Activated CD8-positive, alpha-beta memory T cell treated with anti-CD3 and anti-CD28 coated beads, Interleukin-2, amount 10 ng/mL, durations not matched to agents 7 days and 5 days (primary cell): ENCODE measurements at places on chromosomes 16 and 17. TPM values are rescaled to one million over a fixed set of nuclear protein-coding genes. Genes with fewer than 3 reads are reported as not detected.

GRCh38 chr16:84823484-84823883 is 3.7 kb downstream of the CRISPLD2 start:
- H3K27me3 ChIP-seq, result peaks cover 48% of the 10 kb centered on the region
- no peak overlapping the region for H3K27ac ChIP-seq
- no peak for DNase-seq
- H3K4me3 ChIP-seq, result no peak overlapping the region

DNA sequence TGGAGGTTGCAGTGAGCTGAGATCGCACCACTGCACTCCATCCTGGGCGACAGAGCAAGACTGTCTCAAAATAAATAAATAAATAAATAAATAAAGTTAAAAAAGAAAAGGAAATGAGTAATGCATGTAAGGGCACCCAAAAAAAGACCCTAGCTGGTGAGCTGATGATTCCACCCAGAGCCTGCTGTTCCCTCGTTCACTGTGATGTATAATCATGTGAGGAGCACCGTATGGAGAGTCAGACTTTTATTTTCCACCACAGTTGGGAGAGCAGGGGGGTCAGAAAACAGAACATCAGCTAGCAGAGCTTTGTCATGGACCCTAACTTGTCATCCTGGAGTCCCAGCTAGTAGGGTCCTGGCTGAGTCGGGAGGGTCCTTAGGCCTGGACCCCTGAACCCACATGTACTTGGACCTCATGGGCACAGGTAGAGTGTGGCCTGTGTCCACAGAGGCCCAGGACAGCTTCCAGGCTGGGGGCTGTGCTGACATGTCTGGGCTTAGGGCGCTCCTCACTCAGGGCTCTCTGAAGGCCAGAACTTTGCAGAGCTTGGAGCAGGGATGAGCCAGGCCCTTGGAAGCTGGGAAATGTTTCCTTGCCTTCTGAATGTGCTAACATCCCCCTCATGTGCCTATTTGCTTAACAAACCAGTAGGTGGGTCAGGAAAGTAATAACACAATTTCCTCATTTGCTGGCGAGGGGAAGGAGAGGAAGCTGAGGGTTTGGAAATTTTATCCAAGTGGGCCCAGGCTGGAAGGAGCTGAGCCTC is 18.8 kb upstream of the LASP1NB start:
- H3K4me1 ChIP-seq, result peaks cover 25% of the 10 kb centered on the region
- H3K27me3 ChIP-seq, result no peaks in the 10 kb centered on the region
- H3K27ac ChIP-seq, result peak overlapping the region; percentile 19
- no peak overlapping the region for H3K4me3 ChIP-seq

GRCh38 chr16:24482681-24483202 is 56.6 kb upstream of the RBBP6 start:
- H3K27ac ChIP-seq, result no peak overlapping the region
- no peak for DNase-seq
- H3K27me3 ChIP-seq, result peaks cover 9% of the 10 kb centered on the region
- H3K4me3 ChIP-seq, result no peak overlapping the region

KRTAP3-1 gene
- not detected for total RNA-seq

DNA sequence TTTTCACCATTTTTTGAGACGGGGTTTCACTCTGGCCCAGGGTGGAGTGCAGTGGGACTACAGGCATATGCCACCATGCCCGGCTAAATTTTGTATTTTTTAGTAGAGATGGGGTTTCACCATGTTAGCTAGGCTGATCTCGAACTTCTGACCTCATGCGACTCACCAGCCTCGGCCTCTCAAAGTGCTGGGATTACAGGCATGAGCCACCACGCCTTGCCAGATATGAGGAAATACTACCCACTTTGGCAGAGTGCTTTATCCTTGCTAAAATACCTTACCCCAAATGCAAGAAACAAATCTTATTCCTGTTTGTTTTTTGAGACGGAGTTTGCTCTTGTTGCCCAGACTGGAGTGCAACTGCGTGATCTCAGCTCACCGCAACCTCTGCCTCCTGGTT is 62.9 kb upstream of the MGAT5B start:
- DNase-seq, result no peak
- no peaks in the 10 kb centered on the region for H3K36me3 ChIP-seq
- H3K27ac ChIP-seq, result no peak overlapping the region
- no peaks in the 10 kb centered on the region for H3K4me1 ChIP-seq

- H3K36me3 ChIP-seq, result no peaks in the 10 kb centered on the region
- H3K27me3 ChIP-seq, result peaks cover 62% of the 10 kb centered on the region
- H3K4me3 ChIP-seq, result no peak overlapping the region
- no peak for DNase-seq
These were observed 16.6 kb upstream of the CBX8 start for GRCh38 chr17:79813297-79814126.

EVI2A gene
- 45.9 TPM for total RNA-seq

DNA sequence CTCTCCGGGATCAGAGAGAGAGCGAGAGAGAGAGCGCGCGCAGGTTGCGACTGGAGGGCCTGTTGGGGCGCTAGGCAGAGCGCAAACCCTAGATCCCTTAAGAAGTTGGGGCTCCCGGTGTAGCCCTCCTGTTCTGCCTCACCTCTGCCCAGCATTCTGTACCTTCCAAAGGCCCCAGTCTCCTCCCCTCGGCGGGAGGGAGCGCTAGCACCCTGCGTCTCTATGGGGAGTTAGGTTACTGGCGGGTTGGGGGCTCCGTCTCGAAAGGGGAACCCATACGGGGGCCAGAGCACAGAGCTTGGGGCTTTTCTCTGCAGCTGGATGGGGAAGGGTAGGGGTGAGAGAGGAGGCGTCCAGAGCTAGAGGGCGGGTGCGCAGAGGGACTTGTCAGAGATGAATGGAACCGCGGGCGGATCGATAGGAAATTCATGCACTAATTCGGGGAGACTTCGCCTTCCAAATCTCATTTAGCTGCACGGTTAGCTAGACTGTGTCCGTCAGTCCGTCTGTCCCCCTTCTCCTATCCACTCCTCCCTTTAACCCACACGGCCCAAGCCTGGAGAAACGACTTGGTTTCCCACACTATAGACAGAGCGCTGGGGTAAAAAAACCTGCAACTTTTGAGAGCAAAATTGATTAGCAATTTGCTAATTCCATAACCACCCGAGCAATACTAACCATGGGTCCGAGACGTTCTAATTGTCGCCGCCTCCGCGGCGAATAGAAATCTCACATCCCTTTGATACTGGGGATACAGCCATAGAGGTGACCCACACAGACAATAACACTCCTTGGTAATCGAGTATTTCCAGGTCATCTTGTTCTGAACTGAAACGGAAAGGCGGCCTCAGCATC is 693 bp upstream of the HOXB4 start:
- peaks cover 43% of the 10 kb centered on the region for H3K27me3 ChIP-seq
- H3K4me1 ChIP-seq, result peaks cover 51% of the 10 kb centered on the region
- DNase-seq, result peak; percentile 49
- H3K27ac ChIP-seq, result peak overlapping the region; percentile 81

DNA sequence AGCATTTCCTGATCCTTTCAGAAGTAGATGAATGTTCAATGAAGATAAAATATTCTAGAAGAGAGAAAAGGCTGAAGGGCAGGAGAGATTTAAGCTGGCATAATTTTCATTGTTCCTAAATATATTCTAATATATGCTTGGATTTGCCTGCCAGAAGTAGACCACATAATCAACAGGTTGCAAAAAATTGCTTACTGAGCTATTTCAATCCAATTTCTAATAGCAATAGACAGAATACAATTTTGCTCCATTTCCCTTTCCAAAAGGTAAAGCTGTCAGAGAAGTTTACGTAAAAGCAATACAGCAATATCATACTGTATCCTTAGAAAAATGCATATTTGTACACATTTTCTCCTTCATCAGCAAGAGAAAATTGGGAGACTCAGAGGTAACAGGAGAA is 237.3 kb downstream of the PMP22 start:
- H3K27me3 ChIP-seq, result no peaks in the 10 kb centered on the region
- no peak for DNase-seq
- H3K36me3 ChIP-seq, result no peaks in the 10 kb centered on the region
- H3K27ac ChIP-seq, result no peak overlapping the region
- no peaks in the 10 kb centered on the region for H3K4me1 ChIP-seq

- H3K36me3 ChIP-seq, result no peaks in the 10 kb centered on the region
- H3K4me3 ChIP-seq, result no peak overlapping the region
- H3K27me3 ChIP-seq, result peaks cover 20% of the 10 kb centered on the region
- no peak overlapping the region for H3K27ac ChIP-seq
- no peak for DNase-seq
These were observed 68.4 kb downstream of the CMC2 start for GRCh38 chr16:80938004-80938878.

IRX6 gene
- not detected for total RNA-seq
